Small intestine (tissue), 16 donors: ENCODE measurements at places on chromosomes 2 and 18.

GRCh38 chr2:10558281-10559030, 110.3 kb upstream of the ODC1 start:
- no peak for DNase-seq

GRCh38 chr2:233178994-233179847, 72.3 kb upstream of the ATG16L1 start:
- peak; percentile 43 for DNase-seq

- DNase-seq = no peak
Measured at GRCh38 chr2:61714210-61714609, 139.7 kb downstream of the FAM161A start.

GRCh38 chr18:371609-371982, 103.7 kb upstream of the THOC1 start:
- no peak for DNase-seq

GRCh38 chr2:136916131-136916530, 150.8 kb downstream of the THSD7B start:
- DNase-seq = no peak

DNA sequence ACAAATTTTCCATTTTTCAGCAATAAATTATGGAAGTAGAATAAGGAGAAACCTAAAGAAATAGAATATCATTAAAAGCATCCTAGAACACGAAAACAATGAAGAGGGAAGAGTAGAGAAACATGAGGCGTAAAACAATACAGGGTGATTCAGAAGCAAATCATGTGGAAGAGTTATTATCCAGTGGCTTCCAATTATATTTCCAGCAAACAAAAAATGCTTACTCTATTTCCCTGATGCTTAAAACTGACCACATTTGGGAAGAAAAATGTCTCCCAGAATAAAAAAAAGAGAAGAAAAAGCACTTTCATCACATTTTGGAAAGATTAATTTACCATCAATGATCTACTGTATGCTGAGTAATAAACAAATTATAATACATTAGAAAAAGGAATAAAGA, 192.6 kb downstream of the CD226 start:
- no peak for DNase-seq

GRCh38 chr2:66561645-66562303, 126.8 kb downstream of the MEIS1 start:
- peak; percentile 65 for DNase-seq

GRCh38 chr2:18560797-18561085, 288 bp upstream of the RDH14 start:
- no peak for DNase-seq

DNA sequence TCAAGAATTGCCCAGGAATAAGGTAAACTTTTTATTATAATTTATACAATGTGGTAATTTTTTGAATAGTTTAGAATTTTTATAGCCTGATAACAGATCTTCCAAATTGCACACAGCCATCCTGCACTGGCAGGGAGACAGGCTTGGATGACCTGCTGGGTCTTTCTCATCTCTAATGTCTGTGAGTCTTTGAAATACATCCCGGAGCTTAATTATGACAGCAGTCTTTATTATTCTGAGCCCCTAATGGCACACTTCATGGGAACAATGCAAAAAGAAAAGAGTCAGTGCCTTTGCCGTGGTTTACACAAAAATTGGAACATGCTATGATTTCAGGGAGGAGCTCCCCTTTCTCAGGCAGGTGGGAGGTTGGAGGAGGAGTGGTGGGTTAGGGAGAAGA, 71.0 kb downstream of the TMEM182 start:
- no peak for DNase-seq

- peak; percentile 89 for DNase-seq
Measured at GRCh38 chr2:234422273-234422732, 74.6 kb downstream of the ARL4C start.

GRCh38 chr2:158103411-158104012, 1.8 kb downstream of the UPP2 start:
- peak; percentile 55 for DNase-seq

DNA sequence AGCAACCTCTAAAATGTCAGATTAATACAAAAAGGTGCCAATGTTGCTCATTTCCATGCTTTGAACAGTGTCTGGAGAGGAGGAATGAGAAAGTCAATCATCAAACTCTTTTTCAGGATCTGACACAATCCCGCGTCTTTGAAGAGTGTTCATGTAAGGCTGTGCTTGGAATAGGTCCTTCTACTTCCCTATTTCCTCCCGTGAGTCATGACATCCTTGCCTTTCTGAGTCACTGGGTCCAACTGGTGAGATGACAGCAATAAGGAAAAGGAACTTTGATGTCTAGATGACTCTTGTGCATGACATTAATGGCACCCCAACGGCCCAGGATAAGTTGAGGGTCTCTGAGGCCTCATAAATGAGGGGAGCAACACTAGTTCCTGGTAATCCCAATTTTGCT, 109.0 kb upstream of the CELF4 start:
- no peak for DNase-seq

- no peak for DNase-seq
Measured at GRCh38 chr2:133054297-133054696, 384.3 kb upstream of the LYPD1 start.

- DNase-seq = no peak
Measured at GRCh38 chr2:68807821-68808266, 63.4 kb downstream of the BMP10 start.

DNA sequence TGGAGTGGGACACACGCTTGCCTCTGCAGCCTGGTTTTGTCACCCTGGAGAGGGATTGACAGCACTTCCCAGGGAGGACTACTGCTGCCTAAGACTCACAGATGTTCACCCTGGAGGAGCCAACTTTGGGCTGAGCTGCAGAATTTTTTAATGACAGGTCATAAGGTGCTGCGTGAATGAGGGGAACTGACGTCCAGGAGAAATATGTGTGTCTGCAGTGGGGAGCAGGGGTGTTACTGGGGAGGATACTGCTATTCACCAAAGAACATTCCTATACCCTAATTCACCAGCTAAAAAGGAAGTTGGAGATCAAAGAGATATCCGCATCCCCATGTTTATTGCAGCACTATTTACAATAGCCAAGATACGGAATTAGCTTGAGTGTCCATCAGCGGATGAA, 144.4 kb downstream of the MGAT5 start:
- no peak for DNase-seq

DNA sequence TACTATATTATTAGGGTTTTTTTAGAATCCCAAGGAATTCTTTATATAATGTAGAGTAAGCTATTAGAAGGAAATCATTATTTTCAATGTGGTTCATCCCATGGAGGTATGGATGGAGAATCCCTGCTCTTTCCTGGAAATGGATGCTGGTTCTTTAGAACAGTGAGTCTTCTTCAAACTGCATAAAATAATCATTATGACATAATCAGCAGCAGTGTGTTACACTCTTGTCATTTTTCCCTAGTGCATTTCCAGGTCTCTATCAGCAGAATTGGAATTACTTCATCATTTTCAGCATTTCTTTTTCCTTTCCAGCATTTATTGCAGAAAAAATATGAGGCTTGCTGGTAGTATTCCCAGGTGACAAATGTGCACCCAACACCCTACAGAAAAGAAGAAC, 168.1 kb downstream of the ETAA1 start:
- no peak for DNase-seq

- no peak for DNase-seq
Measured at GRCh38 chr18:67771271-67771670, 254.8 kb upstream of the DSEL start.

DNA sequence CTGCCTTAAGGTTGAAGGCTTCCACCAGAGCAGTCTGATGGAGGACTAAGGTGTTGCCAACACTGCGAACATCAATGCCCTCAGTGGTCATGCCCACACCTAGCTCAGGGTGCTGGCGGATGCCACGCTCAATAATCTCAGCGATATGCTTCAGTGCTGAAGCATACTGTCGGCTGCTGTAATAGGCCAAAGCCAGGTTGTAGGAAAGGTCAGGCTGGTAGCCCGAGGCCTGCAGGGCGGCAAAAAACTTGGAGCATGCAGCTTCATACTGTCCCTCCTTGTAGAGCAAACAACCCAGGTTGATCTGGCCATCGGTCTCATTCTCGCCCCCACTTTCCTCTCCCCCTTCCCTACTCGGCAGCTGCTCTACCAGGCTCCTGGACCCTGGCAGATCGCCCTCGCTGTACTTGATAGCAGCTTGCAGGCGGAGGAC, 159.4 kb downstream of the AGPS start:
- DNase-seq = peak; percentile 45

GRCh38 chr2:392181-392925, 104.5 kb upstream of the ALKAL2 start:
- DNase-seq = no peak

DNA sequence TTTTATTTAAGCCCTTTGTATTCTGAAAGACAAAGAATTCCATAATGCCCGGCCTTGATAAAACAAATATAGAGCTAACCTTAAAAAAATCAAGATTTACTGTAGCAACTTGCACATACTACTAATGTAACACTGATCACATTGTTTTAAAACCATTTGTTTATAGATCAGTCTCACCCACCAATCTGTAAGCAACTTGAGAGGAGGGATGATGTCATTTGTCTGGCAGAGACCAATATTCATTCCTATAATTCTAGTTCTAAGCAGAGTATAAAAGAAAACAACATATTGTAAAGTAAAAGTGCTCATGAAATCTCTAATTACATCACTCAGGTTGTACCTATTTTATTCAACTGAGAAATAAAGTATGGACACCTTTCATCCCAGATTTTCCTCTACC, 380.6 kb downstream of the TGIF1 start:
- no peak for DNase-seq

DNA sequence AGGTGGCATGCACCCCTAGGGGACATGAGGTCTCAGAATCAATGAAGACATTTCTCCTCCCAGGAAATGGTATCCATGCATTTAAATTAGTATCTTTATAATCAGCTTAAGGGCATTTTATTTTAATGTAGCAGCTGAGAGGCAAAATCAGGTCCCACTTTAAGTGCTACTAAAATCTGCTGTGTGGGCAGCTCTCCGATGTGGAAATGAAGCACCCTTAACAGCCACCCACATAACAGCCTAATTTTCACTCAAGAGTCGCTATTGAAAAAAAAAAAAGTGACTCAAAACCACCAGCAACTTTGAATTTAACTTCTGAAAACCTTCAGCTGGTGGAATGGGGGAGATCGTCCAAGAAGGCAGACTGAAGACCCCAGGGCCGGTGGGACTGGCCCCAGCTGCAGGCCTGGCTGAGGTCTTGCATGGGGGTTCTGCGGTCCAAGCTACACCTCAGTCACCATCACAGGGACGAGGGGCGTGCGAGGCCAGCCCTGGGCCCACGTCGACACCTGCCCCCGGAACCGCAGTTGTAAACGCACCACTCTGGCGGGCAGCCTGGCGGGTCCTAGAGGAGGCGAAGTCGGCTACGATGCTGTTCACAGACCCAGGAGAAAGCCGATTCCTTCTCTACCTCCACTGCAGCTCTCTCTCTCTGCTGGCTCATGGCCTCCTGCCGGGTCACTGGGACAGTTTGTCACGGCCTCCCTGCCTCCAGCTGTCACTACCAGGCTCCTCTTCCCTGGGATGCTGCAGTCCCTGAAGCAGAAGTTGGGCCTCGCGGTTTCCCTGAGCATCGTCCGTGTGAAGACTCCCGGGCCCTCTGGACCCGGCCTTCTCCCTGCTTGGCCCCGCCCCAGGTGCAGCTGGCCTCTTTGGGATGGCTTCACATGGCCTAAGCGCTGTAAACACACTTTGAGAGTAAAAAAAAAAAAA, 111.9 kb downstream of the KCNF1 start:
- no peak for DNase-seq

- no peak for DNase-seq
Measured at GRCh38 chr2:128608921-128609880, 290.5 kb upstream of the HS6ST1 start.

- DNase-seq = no peak
Measured at GRCh38 chr2:148642891-148643416, 1.6 kb upstream of the EPC2 start.

DNA sequence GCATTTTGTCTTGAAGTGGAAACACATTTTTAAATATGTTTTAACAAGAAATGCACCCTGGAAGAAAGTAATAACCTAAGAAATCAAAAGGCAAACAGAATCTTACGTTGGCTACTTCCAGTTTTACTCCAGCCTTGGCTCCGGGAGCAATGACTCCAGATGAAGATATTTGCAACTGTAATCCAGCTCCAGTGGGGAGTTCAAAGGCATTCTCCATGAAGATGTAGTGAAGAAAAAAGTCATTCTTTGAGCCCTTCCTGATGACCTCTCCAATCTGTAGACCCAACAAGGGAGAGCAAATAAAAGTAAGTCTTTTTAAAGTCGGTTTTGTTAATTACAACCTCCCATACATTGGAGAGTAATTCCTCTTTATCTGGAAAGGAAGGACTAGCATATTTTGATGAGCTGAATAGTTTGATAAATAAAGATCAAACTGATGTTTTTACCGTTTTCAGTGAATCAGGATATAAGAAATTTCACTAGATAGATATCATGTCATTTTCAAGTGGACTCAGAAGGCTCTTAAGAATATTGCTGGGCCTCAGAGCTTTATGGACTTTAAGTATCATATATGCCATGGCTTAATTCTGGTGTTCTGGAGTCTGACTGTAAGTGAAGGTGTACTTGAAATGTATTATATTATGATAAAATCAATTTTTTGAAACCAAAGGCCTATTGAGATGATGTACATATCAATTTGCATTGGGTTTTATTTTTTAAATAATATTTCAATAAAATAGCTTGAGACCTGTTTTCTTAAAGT, 20.3 kb downstream of the APOB start:
- no peak for DNase-seq

DNA sequence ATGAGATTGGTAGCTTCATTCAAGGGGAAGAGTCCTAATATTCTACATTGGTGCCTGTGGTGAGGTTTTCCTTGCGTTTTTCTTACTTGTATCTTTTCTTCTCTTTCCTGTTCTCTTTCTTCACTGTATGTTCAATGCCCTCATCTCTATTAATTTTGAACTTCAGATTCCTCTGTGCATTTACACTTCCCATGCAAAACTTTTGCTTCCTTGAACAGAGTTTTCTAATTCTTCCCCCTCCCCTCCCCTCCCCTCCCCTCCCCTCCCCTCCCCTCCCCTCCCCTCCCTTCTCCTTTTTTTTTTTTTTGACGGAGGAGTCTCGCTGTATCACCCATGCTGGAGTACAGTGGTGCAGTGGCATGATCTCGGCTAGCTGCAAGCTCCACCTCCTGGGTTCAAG, 388.3 kb downstream of the LRRTM1 start:
- no peak for DNase-seq
